Activated naive CD8-positive, alpha-beta T cell treated with anti-CD3 and anti-CD28 coated beads for 36 hours (primary cell): ENCODE measurements at places on chromosomes 2 and 18.

DNA sequence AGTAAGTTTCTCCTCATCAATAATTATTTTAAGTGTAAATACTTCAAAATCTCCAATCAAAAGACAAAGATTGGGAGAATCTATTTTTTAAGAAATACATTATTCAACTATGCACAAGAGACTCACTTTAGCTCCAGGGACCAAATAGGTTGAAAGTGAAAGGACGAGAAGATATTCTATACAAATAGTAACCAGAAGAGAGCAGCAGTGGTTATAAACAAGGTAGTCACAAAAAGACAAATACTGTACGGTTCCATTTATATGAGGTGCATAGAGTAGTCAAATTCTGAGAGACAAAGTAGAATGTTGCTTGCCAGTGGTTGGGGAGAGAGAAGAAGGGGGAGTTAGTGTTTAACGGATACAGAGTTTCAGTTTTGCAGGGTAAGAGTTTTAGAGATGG is 69.8 kb downstream of the POU3F3 start:
- DNase-seq = no peak

GRCh38 chr2:30398084-30398873 is 48.8 kb upstream of the LCLAT1 start:
- no peak for DNase-seq

DNA sequence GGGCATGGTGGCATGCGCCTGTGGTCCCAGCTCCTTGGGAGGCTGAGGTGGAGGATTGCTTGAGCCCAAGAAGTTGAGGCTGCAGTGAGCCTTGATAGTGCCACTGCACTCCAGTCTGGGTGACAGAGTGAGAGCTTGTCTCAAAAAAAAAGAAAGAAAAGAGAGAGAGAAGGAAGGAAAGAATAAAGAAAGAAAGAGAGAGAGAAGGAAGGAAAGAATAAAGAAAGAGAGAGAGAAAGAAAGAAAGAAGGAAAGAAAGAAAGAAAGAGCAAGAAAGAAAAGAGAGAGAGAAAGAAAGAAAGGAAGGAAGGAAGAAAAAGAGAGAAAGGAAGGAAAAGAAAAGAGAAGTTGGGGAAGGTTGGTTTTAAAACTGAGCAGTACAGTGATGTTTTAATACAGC is 49.0 kb upstream of the ACSL3 start:
- DNase-seq = no peak

GRCh38 chr2:171191021-171191420 is 30.3 kb upstream of the TLK1 start:
- no peak for DNase-seq

GRCh38 chr18:41600693-41601391 is 354.2 kb upstream of the PIK3C3 start:
- no peak for DNase-seq

GRCh38 chr2:44171018-44171417 is 2.3 kb downstream of the PPM1B start:
- DNase-seq = no peak

- no peak for DNase-seq
Observed at GRCh38 chr2:108905906-108906305, 83.1 kb downstream of the EDAR start.

DNA sequence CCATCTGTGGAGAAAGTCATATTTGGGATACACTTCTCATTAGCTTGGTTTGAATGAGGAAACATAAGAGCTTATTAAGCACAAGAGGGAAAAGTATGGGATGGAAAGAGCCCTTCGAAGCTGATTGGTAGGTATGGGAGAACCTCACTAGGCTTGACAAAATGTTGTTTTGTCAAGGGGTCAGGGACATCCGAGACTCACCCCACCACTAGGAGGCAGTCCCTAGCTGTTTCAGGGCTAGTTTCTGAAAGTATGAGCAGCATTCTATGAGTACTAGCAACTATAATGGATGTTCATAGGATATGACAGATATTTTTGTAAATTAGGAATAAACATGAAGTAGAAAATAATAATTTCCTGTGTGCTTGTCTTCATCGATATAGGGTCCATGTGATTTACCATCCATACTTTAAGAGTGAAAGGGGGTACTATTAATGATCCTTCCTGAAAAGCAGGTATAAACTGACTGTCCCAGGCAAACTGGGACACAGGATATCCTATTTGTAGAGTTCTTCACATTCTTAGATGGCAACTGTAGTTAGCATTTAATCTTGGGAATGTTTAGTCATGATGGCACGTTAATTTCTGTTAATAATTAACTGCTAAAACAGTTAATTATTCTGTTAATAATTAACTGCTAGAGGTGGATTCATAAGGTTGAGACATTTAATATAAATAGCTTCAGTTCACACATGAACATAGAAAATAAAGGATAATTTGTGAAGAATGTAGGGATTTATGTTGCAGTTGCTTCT is 28.4 kb downstream of the OTX1 start:
- DNase-seq = peak; percentile 11

DNA sequence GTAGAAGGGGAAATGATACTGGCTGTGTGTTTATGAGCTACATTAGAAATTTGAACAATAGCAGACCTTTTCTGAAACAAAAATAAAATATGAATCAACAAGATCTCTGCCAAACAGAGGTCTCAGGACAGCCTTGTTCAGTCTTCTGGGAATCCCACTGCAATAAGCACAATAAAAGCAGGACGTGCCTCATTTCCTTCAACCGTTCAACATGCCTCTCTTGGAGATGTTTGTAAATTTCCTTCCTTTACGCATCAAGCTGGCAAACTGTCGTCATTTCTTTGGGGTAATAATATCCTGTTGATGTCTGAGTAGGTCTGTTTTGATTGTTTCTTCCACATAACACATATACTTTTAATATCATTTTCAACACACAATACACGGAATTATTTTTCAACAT is 77.2 kb downstream of the TCF4 start:
- DNase-seq = no peak

DNA sequence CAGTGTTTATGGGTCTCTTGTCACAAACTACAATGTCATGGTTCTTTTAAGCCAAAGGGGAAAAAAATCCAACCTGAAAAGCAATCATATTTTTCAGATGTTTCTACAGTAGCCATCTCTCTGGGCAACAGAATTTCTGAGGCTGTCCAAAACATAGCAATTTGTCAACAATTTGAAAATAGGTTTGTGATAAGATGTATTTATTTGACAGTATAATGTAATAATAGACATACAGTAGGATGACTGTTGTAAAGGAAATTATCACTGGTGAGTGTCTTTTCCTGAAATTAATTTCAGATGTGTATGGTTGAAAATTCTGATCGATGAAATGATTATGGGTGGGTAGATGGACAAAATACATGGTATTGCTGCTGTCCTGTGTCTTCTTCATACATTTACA is 1230.1 kb upstream of the CDH2 start:
- no peak for DNase-seq

DNA sequence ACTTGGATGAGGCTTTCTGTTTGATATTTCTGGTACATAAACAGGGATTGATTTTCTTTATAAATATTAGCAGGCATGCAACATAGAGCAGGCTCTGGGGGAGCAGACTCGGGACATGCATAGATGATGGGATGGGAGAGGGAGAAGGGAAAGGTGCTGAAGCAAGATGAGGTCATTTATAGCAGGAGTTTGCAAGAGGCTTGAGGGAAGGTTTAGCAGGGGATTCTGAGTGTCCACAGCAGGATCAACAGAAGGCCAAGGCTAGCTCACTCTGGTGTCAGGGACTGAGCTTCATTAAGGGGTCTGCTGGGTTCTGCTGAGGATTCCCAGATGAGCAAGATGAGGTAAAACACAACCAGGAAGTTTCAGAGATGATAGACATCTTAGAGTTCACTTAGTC is 309.1 kb upstream of the CELF4 start:
- no peak for DNase-seq

DNA sequence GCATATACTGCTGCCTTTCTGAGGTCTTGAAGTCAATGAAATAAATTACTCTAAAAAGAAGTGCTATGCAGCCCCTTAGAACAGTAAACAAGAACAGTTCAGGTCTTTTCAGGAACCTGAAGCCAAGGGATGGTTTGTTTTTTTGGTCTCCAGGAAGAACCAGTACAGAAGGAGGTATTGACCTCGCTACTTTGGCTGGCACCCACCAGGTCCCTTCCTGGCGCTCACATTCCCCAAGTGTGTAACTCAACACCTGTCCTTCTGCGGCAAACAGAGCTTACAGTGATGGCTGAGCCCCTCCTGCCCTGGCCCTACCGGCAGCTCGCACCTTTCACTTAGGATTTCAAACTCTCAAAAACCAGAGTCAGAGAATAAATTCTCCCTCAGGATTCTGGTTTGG is 51.9 kb downstream of the SETBP1 start:
- no peak for DNase-seq

- no peak for DNase-seq
Observed at GRCh38 chr2:108378851-108379250, 1.1 kb downstream of the SULT1C4 start.

GRCh38 chr2:74555610-74556103 is 1.1 kb downstream of the DOK1 start:
- no peak for DNase-seq

DNA sequence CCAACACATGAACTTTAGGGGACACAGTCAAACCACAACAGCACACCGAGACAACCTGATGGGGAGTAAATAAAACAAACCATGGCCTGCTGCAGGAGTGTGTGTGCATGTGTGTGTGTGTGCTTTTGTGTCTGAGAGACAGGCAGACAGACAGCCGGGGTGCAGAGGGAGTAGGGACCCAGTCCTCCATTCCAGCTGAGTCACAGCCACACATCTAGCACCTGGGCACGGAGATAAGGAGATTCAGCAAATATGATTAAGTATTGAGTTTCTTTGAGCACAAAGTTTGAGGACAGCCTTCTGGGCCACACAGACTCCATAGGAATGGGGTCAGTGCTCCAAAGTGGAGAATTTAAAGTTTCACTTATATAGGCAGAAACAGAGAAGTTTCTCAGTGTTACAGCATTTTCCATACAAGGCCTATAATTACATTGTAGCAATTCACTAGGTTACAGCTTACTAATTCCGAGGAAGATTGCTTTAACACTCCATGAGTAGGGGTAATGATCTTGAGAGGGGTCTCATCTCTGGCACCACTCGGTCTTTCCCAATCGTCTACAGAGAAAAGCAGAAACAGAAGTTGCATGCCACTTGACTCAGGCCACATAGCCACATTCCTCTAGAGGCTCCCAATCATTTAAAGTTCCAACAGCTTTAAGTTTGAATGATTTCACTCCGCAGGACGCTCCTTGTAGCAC is 30.8 kb upstream of the PRLH start:
- no peak for DNase-seq

DNA sequence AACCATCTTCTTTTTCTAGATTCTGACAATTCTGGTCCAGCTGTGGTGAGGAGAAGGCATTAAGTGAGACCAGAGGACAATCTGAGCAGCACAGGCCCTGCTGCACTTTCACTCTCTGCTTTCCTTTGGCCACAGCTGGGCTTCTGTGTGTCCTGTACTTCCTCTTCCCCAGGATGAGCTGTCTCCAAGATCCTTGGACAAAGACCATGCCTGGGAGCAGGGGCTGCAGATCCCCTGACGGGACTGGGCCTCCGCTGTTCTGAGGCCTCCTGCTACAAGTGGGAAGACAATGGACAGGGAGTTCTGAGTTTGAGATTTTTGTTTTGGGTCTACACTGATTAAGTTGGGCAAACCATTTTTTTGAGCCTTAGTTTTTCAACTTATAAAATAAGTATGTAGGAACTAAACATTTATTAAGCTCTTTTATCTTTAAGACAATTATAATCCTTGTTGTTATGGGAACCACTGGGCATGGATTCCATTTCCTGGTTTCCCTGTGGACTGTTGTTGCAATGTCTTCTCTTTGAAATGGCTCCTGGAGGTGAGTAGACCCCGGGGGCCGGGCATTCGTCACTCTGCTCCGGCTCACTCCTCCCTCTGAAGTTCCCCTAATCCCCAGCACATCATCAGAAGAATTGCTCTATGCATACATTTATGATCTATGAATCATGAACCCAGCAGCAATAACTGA is 266.6 kb downstream of the ACTR3 start:
- DNase-seq = no peak

DNA sequence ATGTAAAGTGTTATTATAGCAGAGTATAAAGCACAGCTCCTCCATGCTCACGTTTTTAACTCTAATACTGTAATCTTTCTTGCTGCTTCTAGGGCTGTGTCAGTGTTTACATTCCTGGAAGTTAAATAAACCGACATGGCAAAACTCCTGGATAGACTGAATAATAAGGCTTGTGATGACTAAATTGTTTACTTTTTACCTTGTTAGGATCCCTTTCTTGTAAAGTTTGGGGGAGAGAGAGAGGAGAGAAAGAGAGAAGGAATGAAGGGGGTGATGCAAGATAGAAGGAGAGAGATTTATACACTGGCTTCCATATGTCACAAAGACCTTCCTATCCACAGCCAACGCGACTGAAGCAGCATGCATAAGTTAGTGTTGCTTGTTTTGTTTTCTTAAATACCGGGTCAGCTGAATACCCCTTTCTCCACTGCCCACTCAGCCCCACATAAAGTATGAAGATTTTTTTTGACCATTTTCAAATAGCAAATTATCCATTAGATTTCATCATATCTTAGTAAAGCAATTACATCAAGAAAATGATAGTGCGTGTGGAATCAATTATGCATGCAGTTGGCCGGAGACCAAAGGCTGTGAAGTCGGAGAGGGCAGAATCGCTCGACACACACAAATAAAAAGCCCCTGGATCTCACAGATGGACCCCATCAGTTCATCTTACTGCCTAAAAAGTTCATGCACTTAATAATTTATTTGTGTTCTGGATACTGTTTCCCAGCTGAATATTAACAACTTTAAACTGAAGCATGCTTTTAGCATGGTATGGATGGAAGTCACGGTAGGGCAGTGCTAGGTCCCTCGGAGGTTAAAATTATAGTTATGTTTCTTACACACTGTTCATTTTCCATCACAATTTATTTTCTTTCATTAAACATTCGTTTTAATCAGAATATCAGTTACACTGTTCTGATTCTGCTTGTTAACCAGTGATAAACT is 20.1 kb downstream of the BCL11A start:
- DNase-seq = no peak

DNA sequence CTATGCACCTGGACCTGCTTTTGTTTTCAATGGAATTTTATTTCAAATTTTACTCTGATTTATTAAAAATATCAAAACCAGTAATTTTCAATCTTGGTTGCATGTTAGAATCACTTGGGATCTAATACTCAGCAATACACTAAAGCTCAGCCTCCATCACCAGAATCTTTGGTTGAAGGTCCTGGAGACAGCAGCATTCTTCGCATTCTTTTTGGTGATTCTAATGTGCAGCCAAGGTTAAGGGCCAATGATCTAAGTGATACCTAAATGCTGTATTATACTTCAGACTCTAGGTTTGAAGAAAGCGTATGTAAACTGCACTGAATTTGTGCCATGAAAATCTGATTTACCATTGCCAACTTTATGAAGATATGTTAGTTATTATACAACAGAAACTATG is 493.1 kb downstream of the XIRP2 start:
- DNase-seq = no peak
